ENCODE measurements at places on chromosomes 7 and 10.

DNA sequence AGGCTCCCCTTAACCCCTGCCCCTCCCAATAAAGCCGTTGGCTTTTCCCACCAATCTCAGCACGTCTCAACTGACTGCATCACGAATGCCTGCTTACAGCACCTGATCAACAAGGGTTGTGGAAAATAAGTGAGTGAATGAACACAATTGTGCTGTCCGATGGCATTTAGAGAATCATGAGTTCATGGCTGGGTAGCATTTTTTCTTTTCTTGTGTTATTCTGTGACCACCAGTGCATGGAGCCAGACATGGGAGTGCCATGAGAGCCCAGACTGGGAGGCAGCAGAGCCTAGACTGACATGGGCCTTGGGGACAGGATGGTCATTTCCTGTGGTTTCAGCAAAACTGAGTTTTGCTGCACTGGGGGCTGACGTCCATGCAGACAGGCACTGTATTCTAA is 254.1 kb upstream of the IGFBP3 start:
- DNase-seq, result no peak

DNA sequence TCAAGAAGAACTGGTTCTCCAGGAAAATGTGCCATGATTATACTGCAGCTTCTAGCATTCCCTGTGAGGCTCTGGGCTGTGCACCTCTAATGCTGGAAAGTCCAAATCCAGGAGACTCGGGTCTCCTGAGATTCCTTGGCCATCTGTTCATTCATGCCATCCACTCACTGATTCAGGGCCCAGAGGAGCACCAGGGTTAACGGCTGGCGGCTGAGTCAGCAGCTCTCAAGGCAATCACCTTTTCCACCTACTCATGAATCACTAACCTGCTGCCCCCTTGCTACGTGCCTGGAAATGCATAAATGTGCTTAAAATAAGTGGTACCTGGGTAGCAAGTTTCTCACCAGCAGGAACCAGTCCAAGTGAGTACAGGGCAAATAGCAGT is 132.7 kb downstream of the KCNMA1 start:
- DNase-seq, result no peak

DNA sequence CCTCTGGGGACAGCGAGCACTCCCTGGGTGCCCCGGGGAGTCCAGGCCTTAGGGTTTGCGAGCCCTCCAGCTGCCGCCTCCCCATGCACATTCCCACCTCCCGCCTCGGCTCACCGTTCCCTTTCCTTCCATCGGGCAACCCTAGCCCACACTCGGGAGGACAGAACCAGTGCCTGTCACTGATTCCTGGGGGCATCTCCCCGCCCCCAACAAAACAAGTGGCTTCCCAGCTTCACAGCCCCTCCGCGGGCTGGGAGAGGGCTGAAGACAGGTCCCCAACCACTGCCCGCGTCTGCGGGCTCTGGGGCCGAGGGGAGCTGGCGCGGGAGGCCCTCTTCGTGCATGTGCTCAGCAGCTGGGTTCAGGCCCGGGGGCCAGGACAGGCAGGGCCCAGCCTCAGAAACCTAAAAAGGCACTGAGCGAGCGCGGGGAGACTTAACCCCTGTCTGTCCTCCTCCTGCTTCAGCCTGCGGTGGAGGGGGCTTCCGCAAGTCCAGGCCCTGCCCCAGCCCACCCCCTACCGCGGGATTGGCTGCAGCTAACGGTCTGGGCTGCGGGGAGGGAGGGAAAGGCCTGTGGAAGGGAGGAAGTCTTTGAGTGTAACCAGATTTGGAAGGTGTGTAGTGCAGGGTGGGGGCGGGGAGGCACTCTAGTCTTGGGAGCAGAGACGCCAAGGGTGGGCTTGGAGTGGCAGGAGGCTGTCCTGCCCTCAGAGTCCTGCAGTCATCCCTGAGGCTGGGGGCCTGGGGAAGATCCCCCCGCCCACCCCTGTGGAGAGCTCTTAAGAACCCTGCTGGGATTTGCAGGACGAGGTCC is 1.2 kb downstream of the FLNC start:
- no peak for DNase-seq

DNA sequence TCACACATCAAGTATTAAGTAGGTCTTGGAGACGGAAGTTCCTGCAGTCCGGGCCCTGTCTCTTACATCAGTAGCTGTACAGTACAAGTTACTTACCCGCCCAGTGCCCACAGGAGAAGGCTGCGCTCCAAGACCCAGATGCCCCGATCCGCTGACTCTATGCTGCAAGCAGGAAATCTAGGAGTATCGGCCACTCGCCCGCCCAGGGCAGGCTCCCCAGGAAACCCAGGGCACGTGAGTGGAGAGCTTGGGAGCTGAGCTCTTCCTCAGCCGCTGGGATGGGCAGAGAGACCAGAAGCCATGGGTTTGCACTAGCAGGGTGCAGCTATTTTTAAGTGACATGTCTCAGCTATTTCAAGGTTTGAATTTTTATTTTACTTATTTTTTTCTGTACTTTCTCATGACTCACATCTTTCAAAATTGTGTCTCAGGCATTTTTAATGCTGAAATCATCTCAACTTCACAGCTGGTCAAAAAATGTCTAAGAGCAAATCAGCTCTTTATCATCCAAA is 1.9 kb upstream of the GPER1 start:
- DNase-seq, result no peak

- DNase-seq, result no peak
Observed at GRCh38 chr10:95277201-95277570, 13.6 kb downstream of the PDLIM1 start.

GRCh38 chr10:33655165-33655815 is 320.8 kb upstream of the NRP1 start:
- DNase-seq, result no peak

DNA sequence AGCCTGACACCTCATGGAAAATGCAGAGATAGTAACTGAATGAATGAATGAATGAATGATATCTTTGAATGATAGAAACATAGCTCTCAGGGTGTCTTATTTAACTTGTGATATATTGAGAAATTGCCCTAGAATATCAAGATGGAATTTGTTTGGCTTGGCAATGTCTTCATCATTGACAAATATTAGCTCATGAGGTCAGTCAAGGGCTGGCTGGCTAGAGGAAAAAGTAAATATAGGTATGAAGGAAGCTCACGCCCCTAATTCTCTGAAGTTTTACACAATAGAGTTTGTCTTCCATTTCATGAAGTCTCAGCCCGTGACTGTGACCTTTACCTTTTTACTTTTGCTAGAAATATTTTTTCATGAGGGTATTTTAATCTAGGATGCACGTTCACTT is 305.2 kb downstream of the ADARB2 start:
- DNase-seq, result no peak

- no peak for DNase-seq
Observed at GRCh38 chr7:102140952-102141370, 145.7 kb upstream of the SH2B2 start.

GRCh38 chr10:14822879-14823755 is 14.7 kb downstream of the CDNF start:
- DNase-seq, result peak; percentile 32

DNA sequence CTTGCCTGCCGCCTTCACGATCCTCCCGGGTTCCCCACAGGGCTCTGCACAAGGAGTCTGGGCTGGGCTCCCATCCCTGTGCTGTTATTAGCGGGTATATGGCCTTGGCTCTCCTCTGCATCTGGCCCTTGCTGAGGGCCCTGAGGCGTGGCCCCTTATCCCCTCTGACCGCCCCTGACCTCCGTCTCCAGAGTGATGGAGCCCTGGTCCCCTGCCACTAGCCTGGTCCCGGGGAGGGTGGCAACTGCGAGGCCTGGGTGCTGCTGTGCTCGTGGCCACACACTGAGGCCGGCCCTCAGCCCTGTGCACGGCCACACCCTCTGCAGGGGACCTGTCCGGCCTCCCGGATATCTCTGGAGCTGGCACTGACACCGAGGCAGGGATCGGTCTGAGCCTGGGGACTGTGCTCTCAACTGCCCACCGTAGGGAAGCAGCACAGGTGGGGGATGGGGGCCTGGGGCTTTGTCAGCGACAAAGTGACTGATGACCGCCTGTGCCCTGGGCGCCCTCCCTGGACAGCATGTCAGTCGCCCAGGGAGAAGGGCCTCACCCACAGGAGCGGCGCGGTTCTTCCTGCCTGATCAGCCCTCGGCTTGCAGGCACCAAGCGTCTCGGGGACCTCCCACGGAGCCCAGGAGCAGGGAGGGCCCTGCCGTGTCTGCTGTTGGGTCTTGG is 72.4 kb downstream of the NKX6-2 start:
- DNase-seq, result no peak

DNA sequence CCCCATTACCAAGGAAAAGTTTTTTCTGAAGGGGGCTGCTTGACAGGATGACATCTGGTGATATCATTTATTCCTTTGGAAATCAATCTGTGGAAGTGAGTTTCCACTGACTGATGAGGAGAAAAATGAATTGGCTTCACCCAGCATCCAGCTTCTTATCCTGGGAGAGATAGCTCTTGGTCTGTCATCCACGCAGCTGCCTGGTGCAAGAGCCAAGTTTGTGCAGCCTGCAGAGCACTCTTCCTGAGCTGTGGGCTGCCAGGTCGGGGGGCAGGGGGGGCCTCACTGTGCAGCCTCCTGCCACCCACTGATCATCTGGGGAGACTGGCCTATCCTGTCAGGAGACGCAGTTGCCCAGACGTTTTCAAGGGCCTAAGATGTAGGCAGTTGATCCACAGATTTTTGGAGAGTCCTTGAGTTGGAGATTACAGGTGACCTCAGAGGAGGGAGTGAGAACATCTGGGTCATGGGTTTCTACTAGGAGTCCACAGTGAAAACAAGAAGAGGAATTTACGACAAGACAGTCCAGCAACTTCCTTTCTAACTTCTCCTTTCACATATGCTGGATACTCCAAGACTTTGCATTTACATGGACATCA is 75.4 kb downstream of the EGFR start:
- DNase-seq, result no peak

- DNase-seq, result no peak
Observed at GRCh38 chr7:25844102-25844870, 307.7 kb upstream of the NFE2L3 start.

DNA sequence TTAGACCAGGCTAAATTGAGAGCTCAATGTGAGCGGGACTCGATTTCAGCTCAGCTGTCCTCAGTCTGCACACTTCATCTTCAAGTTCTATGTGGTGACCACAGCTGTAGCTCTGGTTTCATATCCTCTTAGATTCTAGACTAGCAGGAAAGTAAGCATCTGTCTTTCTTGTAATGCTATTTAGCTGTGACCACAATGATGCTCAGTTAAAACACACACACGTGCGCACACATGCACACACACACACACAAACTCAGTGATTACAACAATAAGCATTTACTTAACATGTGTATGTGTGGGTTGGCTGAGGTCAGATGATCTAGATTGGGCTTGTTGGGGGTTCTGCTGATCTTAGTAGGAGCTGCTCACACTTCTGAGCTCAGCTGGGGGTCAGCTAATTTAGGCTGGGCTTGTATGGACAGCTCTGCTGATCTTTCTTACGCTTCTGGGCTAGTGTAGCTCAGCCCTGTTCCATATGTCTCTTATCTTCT is 82.5 kb downstream of the ZNF365 start:
- no peak for DNase-seq

GRCh38 chr7:94069162-94069739 is 65.1 kb upstream of the BET1 start:
- DNase-seq, result no peak

GRCh38 chr10:16828114-16828568 is 10.9 kb upstream of the RSU1 start:
- DNase-seq, result peak; percentile 82

GRCh38 chr10:68566955-68567354 is 6.8 kb downstream of the TET1 start:
- no peak for DNase-seq

- no peak for DNase-seq
Observed at GRCh38 chr10:57799625-57800024, 468.1 kb downstream of the IPMK start.

DNA sequence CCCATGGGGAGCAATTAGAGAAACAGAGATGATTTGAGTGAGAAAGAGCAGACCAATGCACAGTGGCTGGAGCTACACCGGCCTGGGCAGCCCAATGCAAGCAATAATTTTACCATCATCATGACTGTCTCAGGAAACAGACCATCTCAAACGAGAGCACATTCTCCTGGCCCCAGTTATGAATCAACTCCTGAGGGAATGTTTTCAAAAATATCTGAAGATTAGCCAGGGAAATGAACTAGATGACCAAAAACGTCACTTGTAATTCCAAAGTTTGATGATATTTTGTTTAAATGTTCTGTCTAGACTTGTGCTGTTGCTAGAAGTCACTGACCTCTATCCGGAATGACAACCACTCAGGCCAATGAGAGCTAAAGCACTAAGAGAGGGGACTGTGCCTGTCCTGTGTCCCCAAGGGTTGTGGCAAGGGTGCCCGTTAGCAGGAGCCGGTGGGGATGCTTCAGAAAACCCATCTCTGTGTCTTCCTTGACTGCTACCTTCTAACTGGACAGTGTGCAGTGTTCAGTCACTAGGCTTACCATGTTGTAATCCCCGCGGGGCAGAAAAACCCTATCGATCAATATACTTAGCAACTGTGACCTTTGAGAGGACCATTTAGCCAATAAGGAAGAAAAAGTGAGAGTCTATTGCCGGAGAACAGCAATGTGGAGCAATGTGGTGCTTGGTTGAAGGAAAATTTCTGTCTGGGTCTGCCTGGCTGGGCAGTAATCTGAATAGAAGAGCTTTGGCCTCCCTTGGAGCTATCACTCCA is 202.4 kb downstream of the ADAM12 start:
- DNase-seq, result no peak

GRCh38 chr10:47040041-47040491 is 128.8 kb downstream of the PTPN20 start:
- no peak for DNase-seq

DNA sequence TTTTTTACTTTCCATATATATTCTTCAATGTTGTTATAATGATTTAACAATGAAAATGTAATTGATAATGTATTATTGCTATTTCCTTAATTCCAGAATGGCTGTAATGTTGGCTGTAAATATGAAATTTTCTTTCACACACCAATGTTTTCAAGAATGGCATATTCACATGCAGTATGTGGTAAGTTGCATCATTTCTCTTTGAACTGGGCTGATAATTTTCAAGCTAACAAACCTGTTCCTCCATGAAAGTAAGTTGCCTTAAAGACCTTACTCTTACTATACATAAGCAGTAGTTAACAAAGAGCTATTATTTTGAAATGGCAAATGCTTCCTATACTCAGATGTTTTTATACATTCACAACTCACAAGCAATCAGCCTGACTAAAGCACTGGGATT is 154.5 kb downstream of the TMEM168 start:
- no peak for DNase-seq

GRCh38 chr10:120897343-120897742 is 46.2 kb downstream of the WDR11 start:
- no peak for DNase-seq

DNA sequence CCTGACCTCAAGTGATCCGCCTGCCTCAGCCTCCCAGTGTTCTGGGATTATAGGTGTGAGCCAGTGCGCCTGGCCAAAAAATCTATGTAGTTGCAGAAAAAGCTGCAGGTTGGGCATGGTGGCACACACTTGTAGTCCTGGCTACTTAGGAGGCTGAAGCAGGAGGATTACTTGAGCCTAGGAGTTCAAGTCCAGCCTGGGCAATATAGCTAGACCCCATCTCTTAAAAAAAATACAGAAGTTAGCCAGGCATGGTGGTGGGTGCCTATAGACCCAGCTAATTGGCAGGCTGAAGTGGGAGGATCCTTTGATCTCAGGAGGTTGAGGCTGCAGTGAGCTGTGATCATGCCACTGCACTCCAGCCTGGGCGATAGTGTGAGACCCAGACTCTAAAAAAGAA is 24.8 kb upstream of the CAMK1D start:
- DNase-seq, result no peak

GRCh38 chr7:32533276-32534029 is 38.2 kb downstream of the AVL9 start:
- DNase-seq, result no peak

GRCh38 chr7:106012935-106013439 is 49.9 kb downstream of the CDHR3 start:
- DNase-seq, result no peak

GRCh38 chr7:39199006-39199405 is 221.3 kb downstream of the POU6F2 start:
- no peak for DNase-seq
